ENCODE measurements at places on chromosomes 13 and 19. TPM values are rescaled to one million over a fixed set of nuclear protein-coding genes. Genes with fewer than 3 reads are reported as not detected.
A peak's percentile ranks its signal among the peaks of the same experiment; 100 is the strongest.

The MYPOP gene
- 13.0 TPM for total RNA-seq

The SOX21 gene
- total RNA-seq: not detected

The VSTM1 gene
- total RNA-seq: not detected

The ARID3A gene
- total RNA-seq: 35.9 TPM

The MISP3 gene
- 1.4 TPM for total RNA-seq

The TMEM38A gene
- 0.87 TPM for total RNA-seq

The PSENEN gene
- 39.1 TPM for total RNA-seq

The TRPC4 gene
- not detected for total RNA-seq

The PCDH17 gene
- total RNA-seq: not detected

The POU2F2 gene
- total RNA-seq: 17.7 TPM

The LRRC8E gene
- total RNA-seq: not detected

GRCh38 chr13:32267836-32268439, 47.2 kb downstream of the ZAR1L start:
- H3K36me3 ChIP-seq: no peaks in the 10 kb centered on the region
- no peak overlapping the region for H3K27ac ChIP-seq
- peaks cover 5% of the 10 kb centered on the region for H3K4me1 ChIP-seq

DNA sequence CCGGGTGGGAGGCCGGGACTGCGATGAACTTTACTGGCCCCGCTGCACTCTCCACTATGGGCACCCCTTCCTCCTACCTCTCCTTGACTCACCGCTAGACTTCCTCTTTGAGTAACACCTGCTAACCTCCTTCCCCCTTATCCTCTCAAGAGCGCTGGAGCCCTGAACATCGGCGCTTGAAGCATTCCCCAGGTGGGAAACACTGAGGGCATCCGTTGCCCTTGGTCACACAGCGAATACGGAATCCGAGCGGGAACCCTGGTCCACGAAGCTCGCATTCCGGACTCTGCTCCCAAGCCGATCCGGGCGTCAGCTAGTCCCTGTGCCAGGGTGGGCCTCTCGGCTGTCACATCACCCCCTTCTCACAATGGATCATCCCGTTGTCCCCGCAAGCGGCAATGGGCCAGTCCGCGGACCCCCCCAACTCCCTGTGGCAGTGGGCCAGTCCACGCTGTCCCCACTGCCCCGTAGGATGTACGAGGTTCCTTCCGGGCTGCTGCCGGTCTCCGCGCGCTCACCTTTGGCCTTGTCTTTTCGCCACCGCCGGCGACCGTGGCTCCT, 4.2 kb downstream of the LIPE start:
- peaks cover 38% of the 10 kb centered on the region for H3K4me1 ChIP-seq
- peak overlapping the region; percentile 94 for H3K4me3 ChIP-seq
- DNase-seq: peak; percentile 70
- peak overlapping the region; percentile 90 for H3K27ac ChIP-seq

GRCh38 chr13:43129511-43130110, 106.2 kb downstream of the DNAJC15 start:
- no peak for DNase-seq
- H3K27ac ChIP-seq: no peak overlapping the region
- H3K27me3 ChIP-seq: peaks cover 22% of the 10 kb centered on the region
- peaks cover 14% of the 10 kb centered on the region for H3K4me1 ChIP-seq
- no peak overlapping the region for H3K4me3 ChIP-seq
- H3K36me3 ChIP-seq: no peaks in the 10 kb centered on the region

GRCh38 chr13:99949679-99950413, 21.7 kb downstream of the ZIC5 start:
- H3K4me3 ChIP-seq: no peak overlapping the region
- H3K27me3 ChIP-seq: peaks cover 77% of the 10 kb centered on the region
- H3K27ac ChIP-seq: no peak overlapping the region

GRCh38 chr19:694481-695351, 536 bp downstream of the PRSS57 start:
- no peak for DNase-seq
- H3K4me1 ChIP-seq: peaks cover 9% of the 10 kb centered on the region
- no peak overlapping the region for H3K4me3 ChIP-seq
- no peaks in the 10 kb centered on the region for H3K36me3 ChIP-seq
- no peak overlapping the region for H3K27ac ChIP-seq

- H3K27me3 ChIP-seq: no peaks in the 10 kb centered on the region
- DNase-seq: no peak
- no peak overlapping the region for H3K27ac ChIP-seq
- no peaks in the 10 kb centered on the region for H3K36me3 ChIP-seq
- H3K4me3 ChIP-seq: no peak overlapping the region
Observed at GRCh38 chr13:40185414-40185813, 481.0 kb downstream of the FOXO1 start.

DNA sequence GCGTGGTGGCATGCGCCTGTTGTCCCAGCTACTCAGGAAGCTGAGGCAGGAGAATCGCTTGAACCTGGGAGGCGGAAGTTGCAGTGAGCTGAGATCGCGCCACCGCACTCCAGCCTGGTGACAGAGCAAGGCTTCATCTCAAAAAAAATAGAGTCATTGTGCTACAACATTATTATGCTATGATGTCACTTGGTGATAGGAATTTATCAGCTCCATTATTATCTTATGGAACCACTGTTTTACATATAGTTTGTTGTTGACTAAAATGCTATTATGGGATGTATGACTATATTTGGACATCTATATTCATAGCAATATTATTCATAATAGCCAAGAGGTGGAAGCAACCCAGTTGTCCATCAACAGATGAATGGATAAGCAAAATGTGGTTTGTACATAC, 26.4 kb upstream of the SLC7A1 start:
- no peaks in the 10 kb centered on the region for H3K36me3 ChIP-seq
- no peaks in the 10 kb centered on the region for H3K4me1 ChIP-seq
- peaks cover 52% of the 10 kb centered on the region for H3K27me3 ChIP-seq
- H3K27ac ChIP-seq: no peak overlapping the region
- no peak overlapping the region for H3K4me3 ChIP-seq

- H3K4me1 ChIP-seq: no peaks in the 10 kb centered on the region
- no peak for DNase-seq
- H3K27me3 ChIP-seq: peaks cover 2% of the 10 kb centered on the region
Observed at GRCh38 chr13:20378721-20379120, 146.6 kb upstream of the GJB6 start.

- peaks cover 3% of the 10 kb centered on the region for H3K36me3 ChIP-seq
- no peak for DNase-seq
- H3K4me3 ChIP-seq: no peak overlapping the region
- peaks cover 36% of the 10 kb centered on the region for H3K27me3 ChIP-seq
Observed at GRCh38 chr13:28531077-28531844, 36.3 kb upstream of the FLT1 start.

DNA sequence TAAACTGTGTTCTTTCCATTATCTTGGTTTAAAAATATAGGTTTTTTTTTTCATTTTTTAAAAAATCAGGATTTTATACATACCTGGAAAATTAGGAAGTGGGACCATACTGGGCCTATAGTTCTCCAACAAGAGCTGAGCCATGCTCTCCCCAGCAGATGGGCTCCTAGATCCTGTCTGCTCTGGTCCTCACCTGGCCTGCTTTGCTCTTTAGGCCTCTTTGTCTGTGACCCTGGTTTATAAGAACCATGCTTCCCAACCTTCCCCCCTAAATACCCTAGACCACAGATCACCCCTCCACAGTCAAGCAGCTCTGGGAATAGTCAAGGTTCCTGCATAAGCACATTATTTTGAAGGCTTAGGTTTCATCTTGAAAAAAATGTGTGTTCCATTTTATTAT, 185.0 kb upstream of the TSHZ3 start:
- H3K27me3 ChIP-seq: no peaks in the 10 kb centered on the region
- no peak for DNase-seq
- H3K4me3 ChIP-seq: no peak overlapping the region
- H3K36me3 ChIP-seq: no peaks in the 10 kb centered on the region
- H3K4me1 ChIP-seq: no peaks in the 10 kb centered on the region
- no peak overlapping the region for H3K27ac ChIP-seq

DNA sequence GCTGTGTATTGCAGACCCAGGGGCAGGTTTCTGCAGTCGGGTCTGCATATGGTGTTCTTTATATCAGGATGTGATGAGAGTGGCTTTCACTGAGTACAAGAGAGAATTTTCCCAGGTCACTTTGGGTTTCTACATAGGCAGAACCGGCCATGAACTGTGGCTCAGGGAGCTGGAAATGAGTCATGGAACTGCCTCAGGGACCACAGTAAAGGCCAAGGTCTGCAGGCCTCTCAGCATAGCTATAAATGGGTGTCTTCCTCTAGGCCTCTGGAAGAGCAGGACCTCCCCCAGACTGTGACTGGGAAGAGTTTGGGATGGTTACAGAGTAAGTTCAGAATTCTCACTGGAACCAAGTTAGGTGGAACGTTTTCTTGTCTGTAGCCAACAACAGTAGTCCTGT, 51.8 kb upstream of the ZNF681 start:
- no peak for DNase-seq
- no peaks in the 10 kb centered on the region for H3K27me3 ChIP-seq
- peaks cover 29% of the 10 kb centered on the region for H3K36me3 ChIP-seq
- H3K4me1 ChIP-seq: no peaks in the 10 kb centered on the region
- H3K4me3 ChIP-seq: no peak overlapping the region

- H3K4me1 ChIP-seq: no peaks in the 10 kb centered on the region
- no peak overlapping the region for H3K4me3 ChIP-seq
- H3K27ac ChIP-seq: no peak overlapping the region
- H3K27me3 ChIP-seq: no peaks in the 10 kb centered on the region
- no peak for DNase-seq
Observed at GRCh38 chr13:109728061-109728460, 58.3 kb downstream of the IRS2 start.

- no peak overlapping the region for H3K27ac ChIP-seq
- no peaks in the 10 kb centered on the region for H3K36me3 ChIP-seq
- peaks cover 4% of the 10 kb centered on the region for H3K27me3 ChIP-seq
- H3K4me1 ChIP-seq: peaks cover 22% of the 10 kb centered on the region
- peak overlapping the region; percentile 20 for H3K4me3 ChIP-seq
- DNase-seq: peak; percentile 47
Observed at GRCh38 chr19:40191836-40192646, 815 bp downstream of the MAP3K10 start.

DNA sequence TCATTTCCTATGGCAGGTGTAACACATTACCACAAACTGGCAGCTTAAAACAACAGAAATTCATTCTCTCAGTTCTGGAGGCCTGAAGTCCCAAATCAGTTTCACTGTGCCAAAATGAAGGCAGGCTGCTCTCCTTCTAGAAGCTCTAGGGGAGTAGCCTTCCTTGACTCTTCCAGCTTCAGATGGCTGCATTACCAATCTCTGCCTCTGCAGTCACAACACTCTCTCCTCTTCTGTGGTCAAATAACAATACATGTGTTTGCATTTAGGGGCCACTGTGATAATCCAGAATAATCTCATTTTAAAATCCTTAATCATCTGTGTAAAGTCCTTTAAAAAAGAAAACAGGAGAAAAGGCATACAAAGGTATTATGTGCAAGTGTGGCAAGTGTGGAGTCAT, 7.8 kb downstream of the DIAPH3 start:
- peaks cover 48% of the 10 kb centered on the region for H3K36me3 ChIP-seq
- no peak overlapping the region for H3K4me3 ChIP-seq
- no peak overlapping the region for H3K27ac ChIP-seq
- DNase-seq: no peak
- peaks cover 12% of the 10 kb centered on the region for H3K4me1 ChIP-seq
- H3K27me3 ChIP-seq: no peaks in the 10 kb centered on the region

DNA sequence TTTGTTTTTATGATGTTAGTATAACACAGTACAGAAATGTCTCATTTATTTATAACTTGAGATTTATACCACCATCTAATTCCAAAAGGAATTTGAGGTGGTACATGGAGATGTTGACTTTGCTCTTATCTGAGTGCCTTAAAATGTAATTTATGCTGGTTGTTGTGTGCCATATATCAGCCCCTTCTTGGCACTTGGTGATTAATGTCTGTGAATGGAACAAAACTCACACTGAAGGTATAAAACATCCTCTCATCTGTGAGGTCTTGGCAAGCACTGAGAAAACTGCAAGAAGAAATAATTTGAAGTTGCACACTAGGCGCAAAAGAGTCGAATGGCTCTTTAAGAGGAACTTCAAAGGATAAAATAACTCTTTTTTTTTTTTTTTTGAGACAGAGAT, 240.4 kb downstream of the B3GLCT start:
- H3K27ac ChIP-seq: no peak overlapping the region
- no peak for DNase-seq
- no peak overlapping the region for H3K4me3 ChIP-seq
- H3K4me1 ChIP-seq: no peaks in the 10 kb centered on the region
- no peaks in the 10 kb centered on the region for H3K36me3 ChIP-seq

DNA sequence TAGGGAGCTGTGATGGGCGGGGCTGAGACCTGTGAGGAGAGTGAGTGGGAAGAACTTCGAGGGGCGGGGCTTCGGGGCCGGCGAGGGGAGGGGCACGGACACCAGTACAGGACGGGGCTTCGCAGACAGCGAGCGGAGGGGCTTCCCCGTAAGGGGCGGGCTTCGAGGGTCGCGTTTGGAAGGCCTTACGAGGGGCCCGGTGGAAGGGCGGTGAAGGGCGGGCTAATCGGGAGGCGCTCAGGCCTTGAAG, 4.1 kb upstream of the EMP3 start:
- H3K4me1 ChIP-seq: peaks cover 53% of the 10 kb centered on the region
- H3K27ac ChIP-seq: peak overlapping the region; percentile 99
- peak; percentile 100 for DNase-seq

- H3K27ac ChIP-seq: no peak overlapping the region
- H3K36me3 ChIP-seq: no peaks in the 10 kb centered on the region
- H3K4me1 ChIP-seq: no peaks in the 10 kb centered on the region
- H3K4me3 ChIP-seq: no peak overlapping the region
- no peak for DNase-seq
Observed at GRCh38 chr13:59274958-59275727, 888.6 kb downstream of the DIAPH3 start.

DNA sequence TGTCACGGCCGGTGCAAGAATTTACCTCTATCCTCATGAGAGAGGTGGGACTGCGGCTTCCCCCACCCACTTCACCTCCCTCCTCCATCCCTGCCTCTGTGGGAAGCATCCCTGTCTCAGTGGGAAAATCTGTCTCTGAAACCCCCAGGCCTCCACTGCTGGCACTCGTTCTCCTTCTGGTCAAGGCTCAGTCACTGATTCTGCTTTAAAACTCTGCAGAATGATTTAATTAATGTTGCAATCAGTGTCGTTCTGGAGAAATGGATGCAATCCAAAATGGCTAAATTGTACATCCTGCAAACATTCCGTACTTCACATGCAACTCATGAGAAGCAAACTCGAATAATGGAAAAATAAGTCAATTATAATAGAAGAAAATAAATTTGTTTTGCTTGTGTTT, 5.6 kb downstream of the RASL11A start:
- no peak for DNase-seq
- H3K36me3 ChIP-seq: no peaks in the 10 kb centered on the region
- no peak overlapping the region for H3K4me3 ChIP-seq
- no peak overlapping the region for H3K27ac ChIP-seq
